ENCODE measurements at places on chromosomes 4 and X. TPM values are rescaled to one million over a fixed set of nuclear protein-coding genes. Genes with fewer than 3 reads are reported as not detected.

The TMEM156 gene
- total RNA-seq = not detected

The CEP135 gene
- 9.6 TPM for total RNA-seq

The SYNPO2 gene
- 10.3 TPM for total RNA-seq

The MTM1 gene
- 5.1 TPM for total RNA-seq

The GPM6B gene
- total RNA-seq = 40.8 TPM

The PHKA1 gene
- total RNA-seq = 5.5 TPM

The GPRASP1 gene
- 1.8 TPM for total RNA-seq

The APOO gene
- total RNA-seq = 7.6 TPM

The TMSB15A gene
- 1.4 TPM for total RNA-seq

The SUPT20HL2 gene
- not detected for total RNA-seq

The UGT2B15 gene
- not detected for total RNA-seq

The BRS3 gene
- not detected for total RNA-seq

The TMPRSS11B gene
- not detected for total RNA-seq

The GPR50 gene
- not detected for total RNA-seq

The RENBP gene
- 3.7 TPM for total RNA-seq
